ENCODE measurements at places on chromosomes 4 and X. TPM values are rescaled to one million over a fixed set of nuclear protein-coding genes. Genes with fewer than 3 reads are reported as not detected.
A peak's percentile ranks its signal among the peaks of the same experiment; 100 is the strongest.

DNA sequence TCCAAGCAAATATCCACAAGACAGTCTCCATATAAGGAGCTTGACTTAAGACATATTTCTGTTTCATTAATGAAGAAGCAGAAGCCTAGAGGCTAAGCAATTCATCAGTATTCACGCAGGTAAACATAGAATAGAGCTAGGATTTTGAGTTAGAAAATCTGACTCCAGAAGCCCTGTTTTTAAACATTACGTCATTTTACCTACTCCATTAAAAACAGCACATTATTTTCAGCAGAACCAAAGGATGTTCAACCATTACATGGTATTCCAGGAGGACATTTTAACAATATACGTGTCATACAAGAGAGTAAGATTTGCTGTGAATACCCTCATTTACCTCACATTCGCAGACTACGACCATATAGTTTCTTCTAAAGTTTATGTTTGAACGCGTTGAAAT, 403.3 kb upstream of the TRAM1L1 start:
- DNase-seq = no peak

- peak; percentile 16 for DNase-seq
Observed at GRCh38 chr4:145316897-145317574, 136.6 kb upstream of the OTUD4 start.

CT45A7 gene
- total RNA-seq = not detected

GC gene
- not detected for total RNA-seq

DNA sequence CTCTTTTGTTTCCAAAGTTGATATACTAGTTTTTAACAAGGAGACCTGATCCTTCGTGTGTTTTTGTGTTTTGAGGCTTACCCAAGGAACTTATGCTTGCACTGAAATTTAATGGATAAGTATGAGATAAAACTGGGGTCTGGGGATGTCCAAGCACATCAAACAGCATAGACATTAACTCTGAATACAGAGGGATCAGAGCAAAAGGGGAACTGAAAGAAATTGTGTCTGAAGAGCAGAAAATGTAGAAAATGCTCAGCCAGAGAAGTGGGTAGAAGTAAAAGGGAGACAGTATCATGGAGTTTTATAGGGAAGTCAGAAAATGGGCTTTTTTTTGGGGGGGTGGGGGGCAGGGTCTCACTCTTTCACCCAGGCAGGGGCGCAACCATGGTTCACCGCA, 695.4 kb downstream of the ARAP2 start:
- no peak for DNase-seq

GRCh38 chr4:11729548-11729947, 300.9 kb upstream of the HS3ST1 start:
- DNase-seq = peak; percentile 54

PRRG3 gene
- 0.49 TPM for total RNA-seq

GRCh38 chrX:23554304-23554703, 113.0 kb upstream of the PRDX4 start:
- peak; percentile 71 for DNase-seq

SMIM10L2A gene
- 0.33 TPM for total RNA-seq

GRCh38 chr4:110411574-110412011, 64.4 kb upstream of the ENPEP start:
- no peak for DNase-seq

GRCh38 chr4:11438647-11439046, 10.0 kb upstream of the HS3ST1 start:
- no peak for DNase-seq

GRCh38 chr4:25865586-25865985, 2.8 kb upstream of the SEL1L3 start:
- DNase-seq = peak; percentile 39

NXF2B gene
- not detected for total RNA-seq

SERPINA7 gene
- not detected for total RNA-seq

DNA sequence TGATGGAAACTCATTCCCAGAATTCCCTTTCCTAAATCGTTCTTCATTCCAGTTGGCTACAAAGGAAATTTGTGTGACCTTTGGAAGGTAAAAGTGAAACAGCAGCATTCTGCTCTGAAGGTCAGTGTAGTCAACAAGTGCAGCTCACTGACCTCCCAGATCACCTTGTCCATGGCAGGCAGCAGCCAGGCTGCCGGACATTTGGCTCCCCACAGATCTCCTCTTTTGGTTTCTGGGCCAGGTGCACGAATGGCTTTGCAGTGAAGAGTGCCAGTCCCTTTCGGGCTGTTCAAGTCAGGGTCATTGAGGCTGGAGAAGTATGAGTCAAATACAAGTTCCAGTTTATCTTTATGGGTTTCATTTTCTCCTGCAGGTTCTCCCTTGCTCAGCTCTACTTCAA, 14.3 kb downstream of the GPRIN3 start:
- DNase-seq = no peak

DNA sequence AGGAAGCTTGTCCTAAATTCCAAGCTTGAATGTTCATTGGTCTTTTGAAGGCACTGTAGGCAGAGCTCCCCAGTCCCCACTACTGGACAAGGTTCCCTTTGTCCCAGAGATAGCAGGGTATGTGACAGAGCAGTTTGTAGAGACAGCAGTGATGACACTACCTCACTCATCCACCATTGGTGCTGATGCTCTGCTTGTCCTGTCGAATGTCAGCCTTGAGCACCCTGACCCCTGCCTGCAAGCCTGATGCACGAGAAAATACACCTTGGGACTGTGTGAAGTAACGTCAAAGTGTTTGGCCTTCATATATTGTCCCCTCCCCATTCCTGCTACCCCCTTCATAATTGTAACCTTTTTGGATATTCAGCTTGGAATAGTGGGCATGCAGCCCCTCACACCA, 188.9 kb upstream of the EOLA2 start:
- DNase-seq = no peak

DNA sequence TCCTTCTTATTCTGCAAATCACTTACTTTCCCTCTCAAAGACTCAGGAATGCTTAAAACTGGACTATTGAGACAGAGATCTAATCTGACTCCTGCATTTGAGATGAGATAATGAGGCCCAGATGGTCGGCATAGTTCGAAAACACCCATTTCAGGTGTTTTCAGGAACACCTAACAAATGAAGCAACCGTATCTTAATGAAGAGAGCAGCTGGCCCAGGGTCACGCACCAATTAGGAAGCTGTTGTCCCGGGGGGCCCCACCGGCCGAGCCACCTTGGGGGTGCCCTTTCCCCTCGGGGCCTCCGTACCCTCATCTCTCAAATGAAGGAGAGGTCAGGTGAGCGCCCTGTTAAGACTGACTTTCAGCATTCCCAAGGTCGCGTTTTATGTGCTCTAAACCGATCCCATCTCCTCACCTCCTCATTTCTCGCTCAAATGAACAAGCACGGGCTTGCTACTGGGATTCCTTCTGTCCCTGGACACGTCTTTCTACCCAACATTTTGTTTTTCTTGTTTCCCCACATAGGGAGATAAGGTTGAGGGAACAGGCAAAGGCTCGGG, 824 bp downstream of the LRPAP1 start:
- DNase-seq = peak; percentile 14

- no peak for DNase-seq
Observed at GRCh38 chr4:151721466-151721865, 39.3 kb downstream of the GATB start.

CLTRN gene
- total RNA-seq = not detected

GRCh38 chr4:78162821-78163220, 105.7 kb downstream of the FRAS1 start:
- DNase-seq = no peak

DNA sequence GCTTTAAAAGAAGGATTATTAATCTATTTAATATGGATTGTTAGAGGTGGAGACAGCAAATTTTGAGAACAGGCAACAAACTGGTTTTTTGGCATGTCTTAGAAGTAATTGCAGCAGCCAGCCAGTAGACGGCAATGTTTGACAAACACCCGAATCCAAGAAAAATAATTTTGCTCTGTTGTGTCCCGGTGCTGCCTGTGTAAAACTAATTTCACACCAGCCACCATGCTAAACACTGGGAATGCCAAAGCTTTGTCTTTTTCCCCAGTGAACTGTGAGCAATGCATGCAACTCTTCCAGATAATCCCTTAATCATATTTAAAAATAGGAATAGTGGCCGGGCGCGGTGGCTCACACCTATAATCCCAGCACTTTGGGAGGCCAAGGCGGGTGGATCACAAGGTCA, 25.9 kb downstream of the SMIM31 start:
- DNase-seq = peak; percentile 47
